ENCODE measurements at places on chromosomes 12 and 14.

GRCh38 chr14:34237081-34237480 is 225.0 kb downstream of the SPTSSA start:
- DNase-seq = no peak

DNA sequence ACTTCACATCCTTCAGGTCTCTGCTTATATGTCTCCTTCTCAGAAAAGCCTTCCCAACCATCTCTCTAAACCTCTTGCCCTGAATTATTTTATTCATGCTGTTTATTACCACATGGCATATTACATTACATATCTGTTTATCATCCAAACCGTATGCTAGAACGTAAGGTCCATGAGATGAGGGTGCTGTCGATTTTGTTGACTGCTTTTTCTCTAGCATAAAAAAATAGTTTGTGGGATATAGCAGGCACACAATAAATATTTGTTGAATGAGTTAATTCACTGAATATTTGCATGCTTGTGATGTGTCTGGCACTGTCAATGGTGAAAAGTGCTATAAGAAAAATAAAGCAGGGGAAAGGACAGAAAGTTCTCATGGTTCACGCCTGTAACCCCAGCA is 22.9 kb downstream of the SAMD4A start:
- DNase-seq = no peak

DNA sequence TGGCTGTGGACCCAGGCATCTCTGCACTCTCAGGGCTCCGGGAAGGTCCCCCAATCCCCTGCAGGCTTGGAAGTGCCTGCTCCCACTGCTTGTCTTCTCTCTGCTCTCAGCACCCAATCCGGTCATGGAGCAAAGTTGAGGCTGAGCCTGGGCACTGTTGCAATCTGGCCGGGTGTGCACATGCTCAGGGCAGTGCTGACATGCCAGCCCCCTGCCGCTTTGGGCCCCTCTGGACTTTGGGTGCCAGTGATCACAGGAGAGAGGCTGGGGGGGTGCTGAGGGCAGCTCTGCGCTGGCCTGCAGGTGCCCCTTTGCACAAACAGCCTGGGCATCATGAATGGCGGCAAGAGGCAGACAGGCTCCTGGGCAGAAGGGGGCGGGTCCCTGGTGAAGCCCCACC is 85.4 kb upstream of the OSBPL8 start:
- DNase-seq = no peak

DNA sequence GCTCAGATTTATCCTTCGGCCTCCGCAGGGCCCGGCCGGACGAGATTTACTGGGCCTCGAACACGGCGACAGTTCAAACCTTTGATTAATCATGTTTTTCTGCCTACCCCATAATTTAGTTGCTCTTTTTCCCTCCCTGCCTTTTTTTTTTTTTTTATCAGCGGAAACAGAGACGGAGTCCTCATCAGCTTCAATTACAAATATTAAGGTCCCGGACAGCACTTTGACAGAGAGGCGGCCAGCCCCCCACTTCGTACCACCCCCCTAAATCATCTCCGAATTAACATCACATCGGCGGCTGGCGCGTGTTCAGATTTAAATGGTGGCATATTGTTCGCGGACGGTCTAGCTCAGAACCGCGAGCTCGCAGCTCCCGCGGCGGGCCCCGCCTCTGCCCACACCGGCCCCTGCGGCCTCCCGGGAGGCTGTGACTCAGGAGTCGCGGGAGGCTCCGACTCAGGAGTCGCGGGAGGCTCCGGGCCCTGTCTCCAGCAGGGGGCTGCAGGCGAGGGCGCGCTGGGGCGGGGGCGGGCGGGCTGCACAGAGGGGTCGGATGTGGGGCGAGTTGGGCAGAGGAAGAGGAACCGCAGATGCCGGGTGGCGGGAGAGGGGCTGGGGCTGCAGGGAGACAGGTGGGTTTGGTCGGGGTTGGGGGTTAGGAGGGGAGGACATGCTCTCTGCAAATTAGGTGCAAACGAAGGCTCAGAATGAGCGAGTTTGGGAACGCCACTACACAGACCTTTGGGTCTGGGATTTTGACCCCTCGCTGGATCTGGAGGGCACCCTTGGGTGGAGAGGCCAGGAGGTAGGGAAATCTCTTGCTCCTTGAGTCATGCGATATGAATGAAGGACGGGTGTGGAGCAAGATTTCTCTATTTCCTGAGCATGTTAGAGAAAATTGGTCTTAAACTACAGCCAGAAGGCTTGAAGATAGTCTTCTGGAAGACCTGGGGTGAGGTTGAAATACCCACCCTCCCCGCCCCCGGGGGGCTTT is 19.6 kb upstream of the ATP5MC2 start:
- DNase-seq = no peak

DNA sequence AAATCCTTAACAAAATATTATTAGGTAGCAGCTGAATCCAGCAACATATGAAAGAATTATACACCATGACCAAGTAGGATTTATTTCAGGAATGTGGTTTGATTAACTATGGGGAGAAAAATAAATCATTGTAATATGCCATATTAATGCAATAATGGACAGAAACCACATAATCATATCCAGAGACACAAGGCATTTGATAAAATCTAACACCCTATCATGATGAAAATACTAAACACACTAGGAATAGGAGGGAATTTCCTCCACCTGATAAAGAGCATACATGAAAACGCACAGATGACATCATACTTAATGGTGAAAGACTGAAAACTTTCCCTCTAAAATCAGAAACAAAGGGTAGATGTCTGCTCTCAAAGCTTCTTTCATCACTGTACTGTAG is 238.9 kb downstream of the PHLDA1 start:
- DNase-seq = no peak

- no peak for DNase-seq
Observed at GRCh38 chr12:101696251-101697196, 916 bp upstream of the CHPT1 start.

DNA sequence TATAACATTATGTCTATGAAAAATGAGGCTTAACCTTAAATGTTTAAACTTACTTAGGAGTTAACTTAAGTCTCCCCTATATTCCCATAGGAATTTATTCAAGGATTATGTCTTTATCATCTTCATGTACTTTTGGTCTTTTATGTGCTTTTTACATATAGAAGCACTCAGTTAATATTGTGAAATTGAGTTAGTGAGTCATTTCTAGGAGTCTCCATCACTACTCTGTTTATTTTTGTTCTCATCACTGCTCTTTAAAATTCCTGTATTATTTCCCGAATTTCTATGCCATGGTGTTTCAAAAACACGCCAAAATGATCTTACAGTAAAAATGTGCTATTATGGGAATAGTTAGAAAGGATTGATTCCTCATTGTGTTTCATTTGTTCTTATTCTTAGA is 31.6 kb downstream of the TBC1D15 start:
- no peak for DNase-seq

- no peak for DNase-seq
Observed at GRCh38 chr14:65403231-65403630, 9.3 kb upstream of the FUT8 start.

DNA sequence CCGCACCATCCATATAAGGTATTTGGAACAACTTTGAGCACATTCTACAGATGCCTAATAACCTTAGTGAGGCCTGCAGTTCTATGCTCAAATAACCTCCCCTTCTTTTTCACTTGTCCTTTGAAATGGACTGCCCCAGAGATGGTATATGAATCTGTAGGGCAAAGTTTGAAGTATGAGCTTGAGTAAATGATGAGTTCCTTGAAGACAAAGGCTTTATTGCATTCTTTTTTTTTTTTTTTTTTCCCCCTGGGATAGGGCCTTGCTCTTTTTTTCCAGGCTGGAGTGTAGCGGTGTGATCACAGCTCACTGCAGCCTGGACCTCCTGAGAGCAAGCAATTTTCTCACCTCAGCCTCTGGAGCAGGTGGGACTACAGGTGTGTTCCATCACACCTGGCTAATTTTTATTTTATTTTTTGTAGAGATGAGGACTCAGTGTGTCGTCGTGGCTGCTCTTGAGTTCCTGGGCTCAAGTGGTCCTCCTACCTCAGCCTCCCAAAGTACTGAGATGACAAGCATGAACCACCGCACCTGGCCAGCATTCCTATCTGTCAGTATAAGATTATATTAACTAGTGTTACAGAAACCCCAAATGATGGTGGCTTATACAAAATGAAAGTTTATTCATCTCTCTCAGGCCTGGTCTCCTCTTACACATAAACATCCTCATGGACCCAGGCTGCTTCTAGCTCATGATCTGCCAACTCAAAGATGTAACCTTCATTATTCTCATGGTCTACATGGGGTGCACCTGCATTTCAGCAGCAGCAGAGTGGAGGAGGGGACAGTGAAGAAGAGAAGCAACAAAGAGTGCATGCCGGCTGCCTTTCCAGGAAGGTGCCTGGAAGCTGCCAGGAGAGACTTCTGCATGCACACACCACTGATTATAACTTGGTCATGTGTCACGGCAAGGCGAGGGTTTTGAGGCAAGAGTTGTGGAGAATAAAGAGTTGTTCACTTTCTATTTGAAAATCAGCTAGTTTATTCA is 101.4 kb downstream of the DUSP16 start:
- no peak for DNase-seq

GRCh38 chr14:51431741-51432140 is 191.7 kb downstream of the TMX1 start:
- no peak for DNase-seq

- no peak for DNase-seq
Observed at GRCh38 chr14:62455446-62455845, 589.8 kb downstream of the KCNH5 start.

DNA sequence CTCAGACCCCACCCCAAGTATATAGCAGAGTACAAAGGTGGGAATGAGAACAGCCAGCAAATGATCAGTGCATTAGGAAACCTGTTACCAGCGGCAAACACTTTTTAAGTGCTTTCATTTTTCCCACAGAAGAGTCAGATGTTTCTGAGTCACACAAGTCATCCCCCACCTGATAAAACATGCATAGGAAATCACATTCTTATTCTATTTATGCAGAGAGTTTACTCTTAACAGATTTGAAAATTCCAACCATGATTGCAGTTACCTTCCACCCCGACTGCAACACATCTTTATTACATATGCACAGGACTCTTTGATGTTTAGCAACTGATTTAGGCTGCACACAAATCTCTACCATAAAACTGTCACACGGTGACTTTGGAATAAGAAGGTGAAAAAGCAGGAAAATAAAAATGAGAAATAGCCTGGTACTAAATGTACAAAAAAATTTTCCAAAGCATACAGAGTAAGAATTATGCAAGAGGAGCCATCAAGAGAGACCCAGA is 236.4 kb downstream of the PAWR start:
- DNase-seq = peak; percentile 32

- DNase-seq = peak; percentile 69
Observed at GRCh38 chr12:53213348-53213747, 6.3 kb upstream of the ITGB7 start.

- peak; percentile 10 for DNase-seq
Observed at GRCh38 chr12:113880988-113881962, 84.8 kb downstream of the RBM19 start.

- DNase-seq = no peak
Observed at GRCh38 chr14:20413744-20414082, 412 bp upstream of the TEP1 start.

DNA sequence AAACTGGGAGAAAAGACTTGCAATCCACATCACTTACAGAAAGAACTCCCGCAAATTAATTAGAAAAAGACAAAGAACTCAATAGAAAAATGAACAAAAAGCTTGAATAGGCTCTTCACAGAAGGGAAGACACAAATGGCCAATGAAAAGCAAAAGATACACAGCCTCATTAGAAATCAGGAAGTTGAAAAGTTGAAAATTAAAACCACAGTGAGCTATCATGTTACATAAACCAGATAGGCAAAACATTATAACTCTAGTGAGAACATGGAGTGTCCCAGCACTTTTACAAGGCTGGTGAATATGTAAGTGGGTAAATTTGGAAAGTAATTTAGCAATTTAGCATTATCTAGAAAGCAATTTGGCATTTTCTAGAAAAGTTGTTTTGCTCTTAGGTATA is 158.4 kb upstream of the RASSF8 start:
- DNase-seq = no peak

DNA sequence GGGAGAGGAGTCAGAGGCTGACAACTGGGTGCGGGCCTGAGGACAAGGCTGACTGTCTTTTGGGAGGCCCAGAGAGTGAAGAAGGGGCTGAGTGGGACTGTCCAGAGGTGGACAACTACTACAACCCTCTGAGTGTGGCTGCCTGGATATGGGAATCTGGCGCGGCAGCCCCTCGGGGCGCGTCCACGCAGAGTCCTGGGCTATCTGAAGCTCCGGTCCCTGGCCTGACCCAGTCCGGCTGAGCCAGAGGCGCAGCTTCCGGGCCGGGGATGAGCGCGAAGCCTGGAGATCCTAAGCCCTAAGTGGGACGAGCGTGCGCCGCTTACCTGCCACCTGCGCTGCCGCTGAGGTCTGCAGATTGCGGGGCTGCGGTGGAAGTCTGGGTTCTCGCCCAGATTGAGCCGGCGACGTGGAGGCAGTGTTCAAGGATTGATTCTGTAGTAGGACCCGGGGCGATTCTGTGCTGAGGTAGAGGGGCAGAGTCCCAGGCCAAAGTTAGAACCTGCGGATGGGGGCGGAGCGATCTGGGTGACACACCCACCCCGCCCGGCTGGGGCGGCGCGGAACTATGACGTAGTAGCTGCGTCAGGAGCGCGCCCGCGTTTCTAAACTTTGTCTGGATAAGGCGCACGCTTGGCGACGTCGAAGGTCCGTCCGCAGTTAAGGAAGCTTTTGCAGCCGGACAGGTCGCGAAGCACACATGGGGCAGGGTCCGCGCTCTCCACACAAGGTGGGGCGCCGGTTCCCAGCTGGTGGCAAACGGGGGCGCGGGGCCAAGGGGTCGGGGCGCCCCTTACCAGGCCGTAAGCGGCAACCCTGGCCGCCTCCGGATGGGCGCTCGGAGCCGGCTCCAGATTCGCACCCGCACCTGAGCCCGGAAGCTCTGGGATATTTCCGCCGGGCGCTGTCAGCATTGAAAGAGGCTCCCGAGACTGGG is at the start of the genes DHRS1 and NOP9:
DHRS1 (minus strand) TSS at position 526 of the 937 bp plus-strand sequence. CDS start 674 bp downstream, outside the sequence.
NOP9 (plus strand) TSS at position 596 of the 937 bp plus-strand sequence; CDS start at position 701, 105 bp downstream.
- peak; percentile 90 for DNase-seq

GRCh38 chr14:99793213-99794150 is at the start of gene EML1:
Gene EML1 (plus strand): TSS chr14:99793413. CDS start chr14:99793477, 64 bp downstream.
- DNase-seq = peak; percentile 68

GRCh38 chr12:123998991-123999359 is 26.0 kb downstream of the ZNF664 start:
- DNase-seq = no peak

- no peak for DNase-seq
Observed at GRCh38 chr14:57364659-57365450, 25.5 kb upstream of the NAA30 start.

DNA sequence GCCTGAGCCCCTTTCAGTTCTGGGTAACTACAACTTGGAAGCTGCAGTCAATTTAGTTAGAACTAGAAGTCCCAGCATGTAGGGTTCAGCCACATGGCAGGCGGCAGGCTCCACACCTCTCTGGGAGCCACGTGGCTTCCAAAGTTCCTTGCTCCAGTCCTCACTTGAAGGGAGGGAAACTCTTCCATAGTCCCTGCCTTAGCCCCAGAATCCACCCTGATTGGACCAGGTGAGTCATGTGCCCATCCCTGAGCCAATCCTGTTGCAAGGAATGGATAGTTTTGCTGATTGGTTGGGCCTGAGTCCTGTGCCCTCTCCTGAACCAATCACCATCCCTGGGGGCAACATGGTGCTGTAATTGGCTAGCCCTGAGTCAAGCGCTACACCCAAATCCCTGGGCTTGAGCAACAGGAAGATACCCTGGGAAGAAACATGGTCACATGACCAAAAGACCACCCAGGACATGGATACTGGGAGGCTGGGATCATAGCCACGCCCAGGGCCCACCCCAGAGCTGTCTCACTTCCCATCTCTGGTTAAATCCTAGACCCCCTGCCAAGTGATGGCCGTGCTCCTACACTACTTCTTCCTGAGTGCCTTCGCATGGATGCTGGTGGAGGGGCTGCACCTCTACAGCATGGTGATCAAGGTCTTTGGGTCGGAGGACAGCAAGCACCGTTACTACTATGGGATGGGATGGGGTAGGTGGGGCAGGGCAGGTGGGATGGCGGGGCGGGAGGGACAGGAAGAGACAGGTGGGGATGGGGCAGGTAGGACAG is 154.7 kb downstream of the ADGRD1 start:
- no peak for DNase-seq
